ENCODE measurements at places on chromosomes 7 and 10.

DNA sequence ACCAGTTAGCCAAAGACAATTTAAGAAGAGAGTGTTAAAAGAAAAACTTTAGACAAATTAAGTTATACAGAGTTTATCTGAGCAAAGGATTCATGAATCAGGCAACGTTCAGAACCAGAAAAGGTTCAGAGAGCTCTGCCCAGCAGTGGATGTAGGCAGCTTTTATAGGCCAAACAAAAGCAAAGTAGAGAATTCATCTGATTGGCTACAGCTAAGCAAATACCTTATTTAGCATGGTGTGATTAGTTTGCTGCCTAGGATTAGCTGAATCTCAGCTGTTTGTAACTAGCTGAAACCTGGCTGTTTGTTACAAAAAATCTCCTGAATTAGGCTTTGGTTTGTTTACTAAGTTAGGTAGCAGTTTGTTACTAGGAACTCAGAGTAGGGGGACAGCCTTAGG lies 66.0 kb downstream of the SLC25A40 start:
- no peak for DNase-seq

DNA sequence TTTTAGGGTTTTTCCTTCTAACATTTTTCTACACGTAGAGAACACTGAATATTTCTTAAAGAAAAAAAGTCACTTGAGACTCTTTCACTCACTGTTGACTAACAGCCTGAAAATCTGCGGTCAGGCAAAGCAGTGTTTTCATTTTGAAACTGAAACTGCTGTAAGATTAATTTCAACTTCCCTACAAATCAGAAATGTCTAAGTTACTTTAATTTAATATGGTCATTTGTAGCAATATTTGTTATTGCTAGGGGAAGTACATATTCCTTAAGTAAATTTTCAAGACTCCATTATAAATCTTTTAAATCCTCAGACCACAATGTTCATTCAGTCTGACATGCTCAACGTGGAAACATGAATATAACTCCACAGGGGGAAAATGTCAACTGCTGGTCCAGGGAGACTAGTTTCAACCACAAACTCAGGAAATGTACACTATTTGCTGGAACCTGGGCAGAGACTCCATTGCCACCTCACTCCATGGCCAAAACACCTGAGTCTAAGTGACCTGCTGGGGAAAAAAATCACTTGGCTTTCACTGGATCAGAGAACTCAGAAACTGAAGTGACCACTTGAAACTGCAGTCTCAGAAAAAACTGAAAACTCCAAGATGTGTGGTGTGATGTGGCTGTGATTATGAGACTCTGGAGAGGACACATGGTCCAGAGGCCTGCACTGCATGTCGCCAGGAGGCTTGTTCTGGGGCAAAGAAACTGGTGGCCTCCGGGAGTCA lies 161.2 kb downstream of the TAX1BP1 start:
- DNase-seq: peak; percentile 76

GRCh38 chr7:52863652-52864051 lies 171.8 kb upstream of the POM121L12 start:
- no peak for DNase-seq

- no peak for DNase-seq
These were observed 103.1 kb upstream of the NANOS1 start for GRCh38 chr10:118926441-118926840.

DNA sequence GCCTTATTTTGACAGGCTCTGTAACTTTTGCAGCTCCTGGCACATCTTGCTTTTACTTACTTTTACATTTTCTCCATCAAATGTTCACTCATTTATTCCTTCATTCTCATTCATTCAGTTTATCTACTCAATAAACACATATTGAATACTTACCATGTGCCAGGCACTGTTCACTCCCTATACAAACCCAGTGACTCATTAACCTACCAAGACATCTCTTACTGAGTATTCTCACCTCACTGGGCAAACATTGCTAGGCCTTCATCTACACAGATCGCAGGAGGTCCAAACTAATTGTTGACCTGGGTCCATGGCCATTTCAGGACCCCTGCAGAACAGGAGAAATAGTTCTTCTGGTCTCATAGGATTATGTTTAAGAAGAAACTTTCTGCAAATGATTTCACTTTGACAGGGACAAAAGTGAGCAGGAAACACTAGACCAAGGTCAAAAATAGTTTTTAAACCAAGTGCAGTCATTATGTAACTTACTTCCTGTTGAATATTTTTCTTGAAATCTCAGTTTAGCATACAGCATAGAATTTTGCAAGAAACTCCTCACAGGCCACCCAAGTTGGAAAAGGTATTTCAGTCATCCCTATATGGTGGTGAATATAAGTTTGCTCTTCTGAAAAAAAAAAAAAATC lies 17.6 kb downstream of the SLC26A4 start:
- no peak for DNase-seq
